ENCODE measurements at places on chromosomes 16 and 17. TPM values are rescaled to one million over a fixed set of nuclear protein-coding genes. Genes with fewer than 3 reads are reported as not detected.

GRCh38 chr17:74779948-74780400, 3.8 kb upstream of the NAT9 start:
- no peaks in the 10 kb centered on the region for H3K27me3 ChIP-seq
- DNase-seq = no peak
- peaks cover 11% of the 10 kb centered on the region for H3K36me3 ChIP-seq
- no peak overlapping the region for H3K27ac ChIP-seq

Gene METTL2A
- 28.9 TPM for total RNA-seq

Gene GCGR
- not detected for total RNA-seq

Gene ACSM5
- total RNA-seq = not detected

Gene OMG
- not detected for total RNA-seq

DNA sequence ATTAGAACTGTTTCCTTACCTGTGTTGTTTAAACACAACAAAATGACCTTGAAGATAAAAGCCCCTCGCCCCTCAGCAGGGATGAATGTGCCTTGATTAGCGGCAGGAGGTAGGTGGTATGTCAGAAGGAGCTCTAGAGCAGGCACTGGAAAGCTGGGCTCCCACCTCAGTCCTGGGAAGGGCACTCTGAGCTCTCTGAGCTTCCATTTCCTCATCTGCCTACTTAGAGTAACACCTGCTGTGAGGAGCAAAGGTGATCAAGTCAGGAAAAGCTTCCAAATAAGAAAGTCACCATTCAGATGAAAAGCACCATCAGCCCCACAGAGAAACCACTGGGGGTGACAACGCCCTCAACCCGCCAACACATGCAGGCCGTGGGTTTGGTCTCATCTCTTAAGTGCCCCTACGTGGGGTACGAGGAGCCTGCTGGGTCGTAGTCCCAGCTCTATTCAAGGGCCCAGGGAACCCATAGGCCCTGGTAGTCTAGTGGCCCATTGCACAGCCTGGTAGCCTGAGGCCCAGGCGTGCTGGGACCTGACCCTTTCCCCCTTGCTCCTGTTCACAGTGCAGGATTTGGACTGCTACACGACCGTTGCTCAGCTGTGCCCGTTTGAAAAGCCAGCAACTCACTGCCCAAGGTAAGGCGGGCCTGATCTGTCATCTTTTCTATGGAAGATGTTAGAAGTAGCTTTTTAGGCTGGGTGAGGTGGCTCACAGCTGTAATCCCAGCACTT, 57.3 kb downstream of the CRISPLD2 start:
- no peak overlapping the region for H3K4me3 ChIP-seq
- peaks cover 55% of the 10 kb centered on the region for H3K36me3 ChIP-seq
- H3K27me3 ChIP-seq = no peaks in the 10 kb centered on the region
- H3K4me1 ChIP-seq = peaks cover 11% of the 10 kb centered on the region
- no peak for DNase-seq
- H3K27ac ChIP-seq = no peak overlapping the region

- no peaks in the 10 kb centered on the region for H3K4me1 ChIP-seq
- no peaks in the 10 kb centered on the region for H3K36me3 ChIP-seq
- H3K4me3 ChIP-seq = no peak overlapping the region
- DNase-seq = no peak
- H3K27ac ChIP-seq = no peak overlapping the region
Measured at GRCh38 chr17:57962279-57963148, 7.3 kb upstream of the CUEDC1 start.

Gene EPX
- not detected for total RNA-seq

DNA sequence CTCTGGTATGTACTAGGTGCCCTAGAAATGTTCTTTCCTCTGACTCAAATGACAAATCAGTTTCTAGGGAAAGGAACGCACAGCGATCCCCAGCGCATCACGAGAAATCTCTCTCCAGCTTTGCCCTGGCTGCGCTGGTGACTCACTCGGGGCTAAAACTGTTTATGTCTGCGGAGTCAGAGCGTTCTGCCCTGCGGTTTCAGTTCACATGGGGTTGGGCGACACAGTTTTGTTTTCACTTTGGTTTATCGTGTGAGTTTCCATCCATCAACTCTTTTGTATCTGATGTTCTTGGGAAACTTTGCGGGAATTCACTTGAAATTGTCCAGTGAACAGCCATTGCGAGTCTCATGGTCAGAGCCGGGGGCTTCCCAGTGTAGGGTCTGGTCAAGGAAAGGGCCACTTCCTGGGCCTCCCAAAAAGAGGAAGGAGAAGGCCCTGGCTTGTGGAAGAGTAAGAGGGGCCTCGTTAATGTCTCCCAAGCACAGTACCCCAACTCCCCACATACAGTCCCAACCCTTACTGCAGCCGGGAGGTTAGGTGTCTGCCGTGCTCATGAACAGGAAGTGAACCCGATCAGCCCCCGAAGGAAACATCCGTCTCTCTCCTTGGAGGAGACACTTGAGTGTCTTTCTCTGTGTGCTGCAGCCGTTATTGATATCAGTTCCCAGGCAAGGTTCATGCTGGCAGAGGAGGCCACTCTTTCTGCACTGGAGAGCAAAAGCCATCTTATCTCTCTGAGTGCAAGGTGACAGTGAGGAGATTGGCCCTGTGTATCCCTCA, 643.2 kb downstream of the WWOX start:
- H3K27me3 ChIP-seq = no peaks in the 10 kb centered on the region
- H3K27ac ChIP-seq = no peak overlapping the region
- H3K36me3 ChIP-seq = no peaks in the 10 kb centered on the region
- DNase-seq = peak; percentile 27
- no peak overlapping the region for H3K4me3 ChIP-seq

DNA sequence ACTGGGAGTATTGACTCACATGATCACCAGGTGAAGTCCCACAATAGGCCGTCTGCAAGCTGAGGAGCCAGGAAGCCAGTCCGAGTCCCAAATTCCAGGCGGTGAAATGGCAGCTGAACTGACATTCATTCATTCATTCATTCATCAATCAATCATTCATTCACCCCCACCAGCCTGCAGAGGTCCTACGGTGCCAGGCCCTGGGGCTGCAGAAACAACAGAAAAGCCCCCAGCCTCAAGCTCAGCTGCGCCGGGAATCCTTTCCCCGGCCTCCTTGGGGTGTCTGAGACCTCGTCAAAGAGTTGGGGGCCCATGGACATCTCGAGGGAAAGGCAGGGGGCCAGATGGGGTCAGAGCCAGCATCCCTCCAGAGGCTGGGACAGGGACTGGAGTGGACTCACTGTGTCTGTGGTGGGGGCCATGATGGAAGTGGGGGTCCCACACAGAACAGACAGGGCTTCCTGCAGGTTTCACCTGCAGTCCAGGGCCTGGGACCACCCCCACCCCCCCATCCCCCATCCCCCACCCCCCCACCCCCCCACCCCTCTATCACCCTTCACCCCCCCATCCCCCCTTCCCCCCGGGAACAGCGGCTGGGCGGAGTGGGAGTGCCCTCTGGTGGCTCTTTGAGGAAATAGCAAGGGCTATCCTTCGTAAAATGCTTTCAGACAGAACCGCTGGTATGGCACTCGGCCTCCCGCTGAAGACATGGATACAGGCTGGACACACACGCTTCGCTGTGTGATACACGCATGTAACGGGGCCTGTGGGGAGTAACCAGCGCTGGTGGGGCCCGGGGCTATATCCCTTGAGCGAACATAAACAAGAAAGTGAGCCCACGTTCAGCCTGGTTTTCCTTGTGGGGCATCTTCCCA, 8.5 kb upstream of the ZC3H18 start:
- peaks cover 8% of the 10 kb centered on the region for H3K27me3 ChIP-seq
- no peak overlapping the region for H3K27ac ChIP-seq
- H3K4me1 ChIP-seq = no peaks in the 10 kb centered on the region
- DNase-seq = peak; percentile 43
- H3K36me3 ChIP-seq = no peaks in the 10 kb centered on the region
- H3K4me3 ChIP-seq = no peak overlapping the region

DNA sequence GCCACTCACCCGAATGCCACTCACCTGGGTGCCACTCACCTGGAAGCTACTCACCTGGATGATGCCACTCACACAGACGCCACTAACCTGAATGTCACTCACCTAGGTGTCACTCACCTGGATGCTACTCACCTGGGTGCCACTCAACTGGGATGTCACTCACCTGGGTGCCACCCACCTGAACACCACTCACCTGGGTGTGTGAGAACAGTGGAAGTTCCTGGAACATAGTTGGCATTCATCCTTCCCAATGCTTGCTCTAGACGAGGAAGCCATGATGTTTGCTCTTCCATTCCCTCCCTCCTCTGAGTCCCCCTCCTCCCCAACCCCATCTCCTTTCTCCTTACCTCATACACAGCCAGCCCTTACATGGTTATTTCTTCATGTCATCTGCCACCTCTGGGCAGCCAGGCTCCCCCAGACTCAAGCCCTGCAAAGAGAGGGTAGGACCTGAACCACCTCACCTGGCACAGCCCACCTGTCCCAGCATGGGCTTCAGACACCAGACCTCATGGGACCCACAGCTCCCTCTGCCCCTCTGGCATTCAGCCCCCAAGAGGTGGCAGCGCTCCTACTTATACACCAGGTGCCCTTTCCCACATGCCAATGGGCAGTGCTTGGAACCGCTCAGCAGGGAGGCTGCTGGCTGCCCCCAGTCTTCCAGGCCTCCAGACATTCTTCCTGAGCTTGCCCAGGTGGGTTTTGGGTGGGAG, 171.8 kb upstream of the FOXF1 start:
- no peak for DNase-seq
- no peak overlapping the region for H3K4me3 ChIP-seq
- no peak overlapping the region for H3K27ac ChIP-seq
- peaks cover 6% of the 10 kb centered on the region for H3K27me3 ChIP-seq

DNA sequence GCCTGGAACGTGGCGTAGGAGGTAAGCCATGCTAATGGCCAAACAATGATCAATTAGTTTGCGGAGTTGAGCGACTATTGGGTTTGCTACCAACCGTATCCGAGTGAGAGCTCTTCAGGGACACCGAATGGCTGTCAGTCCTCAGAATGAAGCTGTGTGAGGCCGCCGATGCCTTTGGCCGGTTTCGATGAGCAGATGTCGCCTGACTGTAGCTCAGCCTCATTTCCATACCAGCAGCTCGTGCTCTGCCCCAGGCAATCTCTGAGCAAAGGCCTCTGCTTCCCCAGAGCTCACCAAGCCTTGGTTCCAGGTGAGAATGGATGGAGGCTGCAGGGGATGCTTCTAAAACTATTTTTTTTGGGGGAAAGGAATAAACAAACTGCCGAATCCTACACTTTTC, 111.7 kb upstream of the HS3ST4 start:
- H3K4me3 ChIP-seq = no peak overlapping the region
- H3K27me3 ChIP-seq = no peaks in the 10 kb centered on the region
- DNase-seq = no peak
- H3K36me3 ChIP-seq = no peaks in the 10 kb centered on the region

Gene HSD11B2
- not detected for total RNA-seq

Gene MAP2K3
- total RNA-seq = 23.5 TPM

GRCh38 chr16:16019488-16019887, 70.1 kb downstream of the ABCC1 start:
- peaks cover 67% of the 10 kb centered on the region for H3K36me3 ChIP-seq
- H3K27me3 ChIP-seq = no peaks in the 10 kb centered on the region
- H3K27ac ChIP-seq = peak overlapping the region; percentile 41

DNA sequence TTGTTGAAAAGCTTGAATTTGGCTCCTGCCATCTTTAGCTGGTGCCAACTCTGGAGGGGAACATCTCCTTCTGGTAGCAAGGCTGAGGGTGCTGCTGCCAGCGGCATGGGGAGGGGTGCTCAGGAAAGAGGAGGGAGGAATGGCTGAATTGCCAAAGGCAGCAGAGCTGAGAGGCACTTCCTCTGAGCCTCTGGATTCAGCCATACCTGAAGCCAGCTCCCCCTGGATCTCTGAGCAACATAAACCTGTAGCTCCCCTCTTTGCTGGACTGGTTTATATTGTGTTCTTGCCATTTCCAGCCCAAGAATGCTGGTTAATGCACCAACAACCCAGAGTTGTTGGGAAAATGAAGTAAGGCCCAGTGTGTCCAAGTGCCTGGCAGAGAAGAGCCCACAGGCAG, 7.4 kb downstream of the MEFV start:
- no peak for DNase-seq
- no peak overlapping the region for H3K4me3 ChIP-seq
- H3K27me3 ChIP-seq = peaks cover 31% of the 10 kb centered on the region

- DNase-seq = no peak
- no peak overlapping the region for H3K27ac ChIP-seq
- no peaks in the 10 kb centered on the region for H3K27me3 ChIP-seq
- H3K36me3 ChIP-seq = no peaks in the 10 kb centered on the region
- no peaks in the 10 kb centered on the region for H3K4me1 ChIP-seq
Measured at GRCh38 chr16:67506468-67506867, 22.2 kb upstream of the RIPOR1 start.

GRCh38 chr17:74838274-74838673, 21.4 kb downstream of the GRIN2C start:
- no peak overlapping the region for H3K27ac ChIP-seq
- peaks cover under 1% of the 10 kb centered on the region for H3K27me3 ChIP-seq
- peaks cover 12% of the 10 kb centered on the region for H3K4me1 ChIP-seq
- peaks cover 7% of the 10 kb centered on the region for H3K36me3 ChIP-seq
- no peak overlapping the region for H3K4me3 ChIP-seq

GRCh38 chr17:48125829-48126531, 18.4 kb downstream of the SNX11 start:
- no peak overlapping the region for H3K27ac ChIP-seq
- H3K4me1 ChIP-seq = no peaks in the 10 kb centered on the region
- peaks cover 23% of the 10 kb centered on the region for H3K36me3 ChIP-seq

- no peak overlapping the region for H3K4me3 ChIP-seq
- H3K36me3 ChIP-seq = no peaks in the 10 kb centered on the region
- H3K27ac ChIP-seq = no peak overlapping the region
- no peak for DNase-seq
- peaks cover 2% of the 10 kb centered on the region for H3K27me3 ChIP-seq
Measured at GRCh38 chr17:44280392-44280937, 12.5 kb upstream of the SLC4A1 start.

DNA sequence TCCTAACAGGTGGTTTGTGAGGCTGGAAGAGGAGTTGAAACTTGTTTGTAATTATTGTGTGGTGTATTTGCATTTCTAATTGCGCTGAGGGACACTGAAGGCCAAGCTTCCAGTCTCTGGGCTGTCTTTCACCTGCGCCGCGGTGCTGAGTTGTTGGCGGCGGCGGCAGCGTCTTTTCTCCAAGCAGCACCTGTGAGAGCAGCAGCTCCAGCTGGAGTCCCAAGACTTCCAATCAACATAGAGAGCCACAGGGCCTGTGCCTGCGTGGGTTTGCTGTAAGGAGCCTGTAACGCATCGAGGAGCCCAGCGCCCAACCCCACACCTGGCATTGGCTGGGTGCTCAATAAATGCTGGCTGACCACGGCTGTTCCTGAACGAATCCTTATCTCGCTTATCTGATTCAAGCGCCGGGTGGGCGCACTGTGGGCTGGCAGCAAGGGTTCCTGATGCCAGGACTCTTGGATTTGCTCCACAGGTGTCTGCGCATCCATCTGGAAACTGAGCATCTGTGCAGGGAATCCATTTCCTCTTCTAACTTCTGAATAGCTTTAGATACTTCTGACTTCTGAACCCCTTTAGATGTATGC, 138.1 kb downstream of the ASIC2 start:
- no peak overlapping the region for H3K4me3 ChIP-seq
- no peak for DNase-seq
- no peaks in the 10 kb centered on the region for H3K36me3 ChIP-seq
- no peaks in the 10 kb centered on the region for H3K27me3 ChIP-seq
- no peaks in the 10 kb centered on the region for H3K4me1 ChIP-seq
- no peak overlapping the region for H3K27ac ChIP-seq

Gene KRTAP2-2
- not detected for total RNA-seq
